ENCODE measurements at places on chromosomes 1 and 21.

GRCh38 chr21:40466893-40467483 is 380.0 kb downstream of the DSCAM start:
- no peak for DNase-seq

GRCh38 chr1:214446772-214447556 is 104.4 kb downstream of the PTPN14 start:
- no peak for DNase-seq

GRCh38 chr1:96971849-96972602 is 250.4 kb downstream of the PTBP2 start:
- DNase-seq, result no peak

GRCh38 chr1:55820501-55820900 is 605.3 kb upstream of the USP24 start:
- peak; percentile 66 for DNase-seq

- no peak for DNase-seq
Observed at GRCh38 chr1:8937701-8938100, 8.0 kb upstream of the CA6 start.

DNA sequence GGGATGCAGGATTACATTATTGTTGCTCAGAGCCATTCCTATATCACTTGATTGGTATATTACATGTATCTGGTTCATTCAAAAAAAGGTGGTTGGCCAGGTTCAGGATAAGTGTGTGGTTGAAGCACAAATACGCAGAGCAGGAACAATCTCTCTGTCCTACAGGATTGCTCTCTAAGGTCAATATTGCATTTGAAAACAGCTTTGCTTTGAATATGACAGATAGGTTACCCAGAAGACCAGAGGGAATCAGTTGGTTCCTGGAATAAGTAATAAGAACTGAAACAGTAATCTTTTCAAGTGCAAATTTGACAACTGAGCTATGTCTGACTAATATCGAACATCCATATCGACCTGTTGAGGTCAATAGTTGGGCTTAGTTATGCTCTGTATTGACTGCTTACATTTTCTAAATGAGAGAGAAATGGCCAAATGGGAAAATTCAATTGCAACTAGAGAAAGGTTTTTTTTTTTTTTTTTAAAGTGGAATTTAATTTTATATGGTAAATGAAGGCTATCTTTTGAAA is 176.8 kb downstream of the ATP6V1G3 start:
- DNase-seq, result no peak

- no peak for DNase-seq
Observed at GRCh38 chr21:15735409-15735808, 5.6 kb downstream of the USP25 start.

DNA sequence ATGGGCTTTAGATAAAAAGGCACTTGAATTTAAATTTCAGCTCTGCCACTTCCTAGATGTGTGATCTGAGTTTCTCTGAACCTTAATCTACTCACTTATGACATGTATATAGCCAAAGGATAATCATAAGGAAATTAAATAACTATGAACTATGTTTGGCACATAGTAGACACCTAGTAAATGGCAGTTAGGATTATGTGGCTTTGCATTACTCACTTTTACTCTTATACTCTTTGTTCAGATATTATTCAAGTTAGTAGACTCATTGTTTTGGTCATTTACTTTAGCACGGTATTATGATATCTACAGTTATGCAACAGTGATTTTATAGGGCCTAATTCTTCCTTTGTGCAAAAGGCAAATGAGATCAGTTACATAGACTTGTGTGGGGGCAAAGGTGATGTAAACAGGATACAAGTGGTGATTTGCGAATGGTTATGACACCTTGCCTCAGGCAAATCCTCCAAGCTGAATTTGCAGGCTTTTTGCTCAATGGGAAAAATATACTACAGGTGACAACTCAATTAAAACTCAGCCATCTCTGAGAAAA is 297.2 kb upstream of the PBX1 start:
- no peak for DNase-seq

DNA sequence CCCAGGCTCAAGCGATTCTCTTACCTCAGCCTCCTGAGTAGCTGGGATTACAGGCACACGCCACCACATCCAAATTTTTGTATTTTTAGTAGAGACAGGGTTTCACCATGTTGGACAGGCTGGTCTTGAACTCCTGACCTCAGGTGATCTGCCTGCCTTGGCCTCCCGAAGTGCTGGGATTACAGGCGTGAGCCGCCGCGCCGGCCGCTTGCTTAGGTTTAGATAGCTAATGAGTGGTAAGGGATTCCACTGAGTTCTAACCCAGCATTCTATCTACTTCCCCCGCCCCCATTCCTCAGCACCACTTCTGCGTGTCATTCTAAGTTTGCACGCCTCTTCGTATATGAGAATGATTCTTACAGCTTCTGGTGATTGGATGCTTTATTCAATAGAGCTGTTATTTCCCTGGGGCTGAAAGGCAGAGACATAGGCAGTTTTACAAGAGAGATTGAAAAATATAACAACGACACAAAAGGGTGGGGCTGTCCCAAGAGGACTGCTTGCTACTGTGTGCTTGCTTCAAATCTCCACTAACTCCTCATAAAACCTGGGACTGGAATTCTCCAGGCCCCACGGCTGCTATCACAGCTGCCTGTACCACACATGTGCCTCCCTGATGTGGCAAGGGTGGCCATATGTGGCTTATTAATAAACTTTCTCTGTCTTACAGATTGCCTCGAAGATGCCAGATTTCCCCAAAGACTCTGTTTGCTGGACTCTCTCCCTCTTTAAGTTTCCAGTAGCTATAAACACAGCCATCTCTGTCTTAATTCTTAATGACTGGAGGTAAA is 23.7 kb upstream of the GREM2 start:
- no peak for DNase-seq

GRCh38 chr1:212614453-212615200 is 6.1 kb downstream of the ATF3 start:
- no peak for DNase-seq

DNA sequence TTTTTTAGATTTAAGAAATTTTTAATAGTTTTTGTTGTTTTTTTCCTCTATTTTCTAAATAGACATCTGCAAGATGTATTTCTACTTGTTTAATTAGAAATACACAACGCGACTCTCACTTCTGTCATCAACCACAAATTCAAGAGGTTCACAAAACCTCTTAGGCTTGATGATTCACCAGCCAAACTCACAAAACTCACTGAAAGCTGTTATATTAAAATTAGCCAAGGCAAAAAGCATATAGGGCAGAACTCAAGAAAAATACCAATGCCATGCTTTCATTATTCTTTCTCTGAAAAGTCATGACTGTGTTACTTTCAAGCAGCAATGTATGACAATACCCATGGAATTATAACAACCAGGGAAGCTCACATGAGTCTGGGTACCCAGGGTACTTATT is 487.0 kb upstream of the RGS18 start:
- no peak for DNase-seq

DNA sequence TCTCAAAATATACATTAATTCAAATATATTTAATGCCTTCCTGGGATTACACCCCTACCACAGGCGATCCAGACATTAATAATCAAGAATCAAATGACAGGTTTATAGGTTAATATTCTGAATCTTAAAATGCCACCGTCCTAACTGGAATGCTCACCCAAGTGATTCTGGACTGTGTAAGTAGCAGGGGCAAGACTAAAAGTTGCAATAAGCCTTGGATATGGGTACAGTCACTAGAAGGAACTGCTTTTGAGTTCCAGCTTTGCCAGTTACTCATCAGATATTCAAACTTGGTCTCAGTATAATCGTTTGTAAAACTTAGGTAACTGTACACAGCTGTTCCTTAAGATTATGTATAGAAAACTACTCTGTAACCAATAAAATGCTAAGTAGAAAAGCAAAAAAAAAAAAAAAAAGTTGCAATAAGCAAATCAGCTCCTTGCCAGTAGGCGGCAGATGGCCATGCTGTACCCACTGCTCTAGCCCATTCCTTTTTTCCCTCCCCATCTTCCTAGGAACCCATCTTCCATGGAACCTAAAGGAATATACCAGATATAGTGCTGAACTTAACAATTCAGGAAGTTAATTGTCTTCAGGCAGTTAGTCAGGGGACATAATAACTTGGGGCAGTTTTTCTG is 10.5 kb downstream of the RO60 start:
- DNase-seq, result no peak

DNA sequence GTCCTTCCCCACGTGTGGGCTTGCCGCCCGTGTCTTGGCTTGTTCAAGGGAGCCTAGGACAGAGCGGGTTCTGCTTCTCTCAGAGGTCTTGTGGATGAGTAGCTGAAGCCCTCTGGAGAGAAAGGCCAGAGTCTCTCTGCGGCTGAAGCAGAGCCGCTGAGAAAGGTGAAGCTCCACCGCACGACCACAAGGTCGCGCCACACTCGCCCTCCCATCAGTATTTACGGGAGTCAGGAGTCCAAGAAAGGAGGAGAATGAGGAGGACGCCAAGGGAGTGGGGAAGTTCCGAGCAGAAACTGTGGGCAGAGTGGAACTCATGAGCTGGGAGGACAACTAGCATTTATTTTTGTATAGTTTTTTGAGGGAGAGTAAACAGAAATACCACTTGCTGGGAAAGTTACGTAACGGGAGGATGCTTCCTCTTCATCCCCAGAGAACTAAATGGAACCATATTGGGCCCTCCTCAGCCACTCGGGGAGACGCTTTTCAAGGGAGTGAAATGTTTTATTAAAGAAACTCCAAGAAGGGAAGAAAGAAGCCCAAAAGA is 51.6 kb upstream of the HAO2 start:
- peak; percentile 19 for DNase-seq

- no peak for DNase-seq
Observed at GRCh38 chr1:243756529-243756928, 93.5 kb downstream of the AKT3 start.

DNA sequence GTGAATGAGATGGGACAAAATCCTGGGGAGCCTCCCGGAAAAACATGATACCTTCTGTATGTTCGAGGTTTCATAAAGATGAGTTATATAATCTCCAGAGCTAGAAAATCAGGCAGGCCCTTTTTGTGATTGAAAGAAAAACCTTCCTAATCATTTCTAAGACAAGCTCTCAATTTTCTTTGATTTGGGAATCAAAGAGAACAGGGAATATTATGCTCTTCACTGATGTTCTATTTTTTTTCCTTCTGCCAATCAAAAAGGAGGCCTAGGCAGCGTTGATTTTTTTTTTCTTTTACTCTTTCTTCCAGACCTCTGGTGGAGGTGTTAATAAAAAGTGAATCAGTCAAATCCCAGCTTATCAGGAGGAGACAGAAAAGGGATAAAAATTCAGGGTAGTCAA is 34.5 kb downstream of the DIRAS3 start:
- DNase-seq, result no peak

GRCh38 chr1:33161061-33161681 is 20.7 kb downstream of the TRIM62 start:
- no peak for DNase-seq

DNA sequence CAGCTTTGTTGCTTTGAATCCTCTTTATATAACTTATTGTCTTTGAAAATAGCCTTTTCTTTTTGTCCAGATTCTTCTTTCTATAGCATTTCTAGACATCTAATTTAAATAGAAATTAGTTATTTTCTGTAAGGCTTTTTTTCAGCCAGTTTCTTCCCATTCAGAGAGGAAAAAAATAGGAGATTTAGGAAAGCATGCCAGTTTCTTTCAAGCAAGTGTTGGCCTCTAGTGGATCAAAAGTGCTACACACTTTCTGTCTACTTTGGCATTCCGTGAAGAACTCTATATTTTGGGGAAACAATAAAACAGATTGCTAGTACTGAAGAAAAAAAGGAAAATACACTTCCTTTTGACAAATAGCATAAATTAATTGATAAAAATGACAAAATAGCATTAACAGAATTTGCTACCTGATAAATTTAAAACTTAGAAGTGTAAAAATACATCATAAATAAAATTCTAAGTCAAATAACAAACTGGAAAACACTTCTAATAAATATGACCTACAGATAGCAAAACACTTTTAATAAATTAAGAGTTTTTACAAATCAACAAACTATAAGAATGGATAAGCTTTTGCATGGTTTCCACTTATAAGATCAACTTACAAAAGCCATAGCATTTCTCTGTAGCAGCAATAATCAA is 13.1 kb upstream of the EXO1 start:
- no peak for DNase-seq

DNA sequence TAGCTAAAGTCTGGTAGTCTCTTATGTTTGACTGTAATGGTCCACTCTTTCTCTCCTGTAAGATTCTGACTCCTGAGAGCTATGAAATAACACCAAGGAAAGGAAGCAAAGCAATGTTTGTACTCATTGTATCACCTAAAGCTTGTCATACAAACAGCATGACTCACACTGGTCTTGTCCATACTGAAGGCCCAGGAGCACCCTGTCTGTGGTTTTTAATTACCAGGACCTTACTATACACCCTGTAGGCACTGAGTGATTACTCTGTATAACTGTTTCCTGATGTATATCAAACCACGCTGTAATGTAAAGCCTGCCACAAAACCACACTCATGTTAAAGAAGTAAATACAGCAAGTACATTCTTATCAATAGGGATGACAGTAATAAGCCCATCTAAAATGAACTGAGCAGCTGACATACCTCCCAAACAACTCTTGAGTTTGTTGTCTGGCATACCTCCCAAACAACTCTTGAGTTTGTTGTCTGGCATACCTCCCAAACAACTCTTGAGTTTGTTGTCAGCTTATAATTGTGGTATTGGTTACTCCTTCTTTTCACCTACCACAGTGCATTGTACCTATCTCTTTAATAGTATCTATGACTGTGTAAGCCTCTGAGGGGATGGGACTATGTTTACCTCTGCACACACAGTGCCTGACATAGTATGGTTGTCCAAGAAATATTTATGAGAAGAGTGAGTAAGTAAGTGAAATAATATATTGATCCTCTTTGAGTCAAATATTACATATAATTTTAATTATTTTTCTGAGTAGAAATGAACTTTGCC is 11.6 kb upstream of the TNFSF18 start:
- DNase-seq, result no peak

Data from NCI-H1930 (cell line).